ENCODE measurements at places on chromosomes 12 and 14.

GRCh38 chr14:62691647-62692489 lies 353.4 kb downstream of the KCNH5 start:
- no peak for DNase-seq

- no peak for DNase-seq
Observed at GRCh38 chr12:17016116-17016864, 410.3 kb upstream of the LMO3 start.

GRCh38 chr12:93706824-93707223 lies 29.6 kb downstream of the CRADD start:
- no peak for DNase-seq

DNA sequence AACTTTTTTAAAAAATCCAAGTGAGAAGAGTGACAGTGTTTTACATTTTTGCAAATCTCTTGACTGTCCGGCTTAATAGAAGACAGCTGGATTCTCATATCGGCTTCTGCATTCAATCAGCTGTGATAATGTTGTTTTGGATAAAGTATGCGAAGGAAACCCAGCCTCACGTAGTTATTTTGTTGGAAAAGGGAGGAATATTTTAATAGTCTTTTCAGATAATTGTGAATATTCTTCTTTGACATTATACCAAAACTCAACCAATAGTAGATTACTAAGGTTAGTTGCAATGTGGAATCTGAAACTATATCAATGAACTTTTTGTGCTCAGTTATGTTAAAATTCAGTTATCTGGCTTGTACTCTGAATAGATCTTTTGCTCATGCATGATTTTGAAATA lies 276.5 kb downstream of the ZFP36L1 start:
- no peak for DNase-seq

DNA sequence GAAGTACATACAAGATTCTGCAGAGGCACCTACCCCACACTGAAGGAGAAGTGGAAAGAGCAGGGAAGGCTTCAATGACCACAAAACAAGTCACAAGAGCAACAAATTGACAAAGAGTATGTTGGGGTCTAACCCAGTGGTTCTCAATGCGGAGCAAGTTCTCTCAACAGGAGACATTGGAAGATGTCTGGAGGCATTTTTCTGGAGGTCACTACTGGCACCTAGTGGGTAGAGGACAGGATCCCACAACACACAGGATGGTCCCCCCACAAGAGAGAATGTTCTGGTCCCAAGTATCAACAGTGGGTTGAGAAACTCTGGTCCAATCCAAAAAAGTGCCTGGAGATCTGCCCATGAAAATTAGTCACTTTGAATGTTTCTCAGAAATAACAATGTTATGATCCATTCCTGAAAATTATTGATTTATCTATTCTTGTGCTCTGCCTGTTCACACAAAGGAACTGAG lies 3.4 kb downstream of the SSH1 start:
- DNase-seq: no peak

DNA sequence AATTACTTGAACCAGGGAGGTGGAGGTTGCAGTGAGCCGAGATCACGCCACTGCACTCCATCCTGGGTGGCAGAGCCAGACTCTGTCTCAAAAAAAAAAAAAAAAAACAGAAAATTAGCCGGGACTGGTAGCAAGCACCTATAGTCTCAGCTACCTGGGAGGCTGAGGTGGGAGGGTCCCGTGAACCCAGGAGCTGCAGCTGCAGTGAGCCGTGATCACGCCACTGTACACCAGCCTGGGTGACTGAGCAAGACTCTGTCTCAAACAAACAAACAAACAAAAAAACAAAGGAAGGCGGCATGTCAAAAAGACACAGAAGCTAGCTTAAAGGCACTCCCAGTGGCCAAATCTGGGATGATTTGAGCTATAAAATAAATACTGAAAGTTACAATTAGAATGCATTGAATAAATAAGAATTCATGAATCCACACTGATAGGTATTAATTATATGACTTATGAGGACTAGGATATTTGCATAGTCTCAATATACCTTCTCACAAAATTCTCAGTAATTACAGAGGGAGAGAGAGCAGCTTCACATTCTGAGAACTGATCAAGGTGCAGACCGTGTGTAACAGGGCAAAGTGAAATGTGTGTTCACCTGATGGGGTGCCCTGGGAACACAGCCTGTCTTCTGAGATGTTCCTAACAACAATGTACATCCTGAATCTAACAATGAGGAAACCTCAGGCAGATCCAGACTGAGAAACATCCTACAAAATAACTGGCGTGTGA lies 42.7 kb upstream of the GPR132 start:
- no peak for DNase-seq

GRCh38 chr14:81589381-81590065 lies 55.9 kb upstream of the SEL1L start:
- no peak for DNase-seq

DNA sequence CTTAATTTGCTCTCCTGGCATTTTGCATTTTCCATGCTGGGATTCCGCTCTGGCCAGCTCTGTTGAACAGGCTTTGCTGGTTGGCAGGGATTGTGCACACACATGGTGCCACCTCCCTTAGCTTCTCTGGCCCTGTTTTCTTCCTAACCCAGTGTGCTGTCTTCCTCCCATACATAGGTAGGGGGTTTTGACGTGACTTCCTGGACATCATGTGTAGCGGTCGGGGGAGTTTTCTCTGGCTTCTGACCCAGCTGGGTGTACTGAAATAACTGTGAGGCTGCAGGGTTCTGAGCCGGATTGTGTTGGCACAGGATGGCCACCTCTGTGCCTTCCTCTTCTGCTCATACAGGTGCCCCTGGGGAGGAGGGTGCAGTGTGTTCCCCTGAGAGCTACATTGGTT lies 25.7 kb downstream of the C14orf132 start:
- DNase-seq: no peak

DNA sequence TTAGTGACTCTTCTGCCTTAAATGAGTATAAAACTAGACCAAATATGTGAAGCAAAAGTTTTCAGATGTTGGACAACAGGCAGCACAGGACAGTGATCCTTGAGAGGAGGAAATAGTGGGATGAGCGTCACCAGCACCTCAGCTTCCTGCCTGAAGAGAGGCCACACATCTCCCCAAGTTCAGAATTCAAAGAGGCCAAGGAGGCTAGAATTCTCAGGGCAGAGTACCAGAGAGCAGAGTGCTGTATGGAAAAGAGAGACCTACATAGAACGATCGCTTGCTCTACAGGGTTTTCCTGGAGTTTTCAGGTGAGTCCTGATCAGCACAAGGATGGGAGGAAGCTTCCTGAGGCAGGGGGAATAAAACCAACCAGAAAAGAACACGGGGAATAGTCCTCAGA lies 107.0 kb downstream of the PTPRR start:
- DNase-seq: no peak

DNA sequence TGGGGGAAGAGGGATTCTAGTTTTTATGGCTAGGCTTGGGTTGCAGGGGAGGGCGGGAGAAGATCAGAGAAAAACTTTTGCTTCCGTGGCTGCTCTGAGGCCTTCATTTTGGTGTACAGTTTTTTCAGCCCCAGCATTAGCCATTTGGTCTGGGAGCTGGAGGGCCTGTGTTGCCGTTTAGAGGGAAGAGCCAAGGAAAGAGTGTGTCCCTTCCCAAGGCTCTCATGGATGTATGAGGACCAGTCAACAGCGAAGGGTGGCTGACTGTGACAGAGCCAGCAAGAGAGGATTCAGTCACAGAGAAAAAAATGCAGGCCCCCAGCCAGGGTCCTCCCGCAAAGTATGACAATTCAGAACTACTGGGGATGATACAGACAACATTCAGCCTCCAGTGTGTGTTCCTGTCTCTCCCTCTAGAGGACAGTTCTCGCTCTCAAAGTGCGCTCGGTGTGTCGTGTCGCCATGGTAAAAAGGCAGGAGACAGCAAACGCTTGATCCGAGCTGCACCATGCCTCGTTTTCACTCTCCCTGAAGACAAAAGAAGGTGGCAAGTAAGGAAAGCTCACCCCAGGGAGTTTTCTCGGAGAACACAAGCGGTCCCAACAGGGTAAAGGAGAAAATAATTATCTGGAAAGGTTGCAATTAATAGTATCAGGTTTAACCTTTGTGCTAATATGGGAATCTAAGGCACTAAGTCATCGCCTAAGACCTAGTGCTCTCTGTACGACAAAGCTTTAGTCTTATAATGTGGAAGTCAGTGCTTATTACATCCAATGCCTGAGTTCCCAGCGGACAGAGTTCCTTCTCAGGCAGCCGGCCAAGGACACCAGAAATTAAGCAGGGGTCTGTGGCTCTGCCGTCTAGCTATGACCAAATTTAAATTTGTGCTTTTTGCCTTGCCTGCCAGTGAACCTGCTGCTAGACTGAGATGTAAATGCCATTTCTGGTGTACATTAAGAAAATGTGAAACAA lies 157.3 kb upstream of the PLXNC1 start:
- DNase-seq: peak; percentile 43

DNA sequence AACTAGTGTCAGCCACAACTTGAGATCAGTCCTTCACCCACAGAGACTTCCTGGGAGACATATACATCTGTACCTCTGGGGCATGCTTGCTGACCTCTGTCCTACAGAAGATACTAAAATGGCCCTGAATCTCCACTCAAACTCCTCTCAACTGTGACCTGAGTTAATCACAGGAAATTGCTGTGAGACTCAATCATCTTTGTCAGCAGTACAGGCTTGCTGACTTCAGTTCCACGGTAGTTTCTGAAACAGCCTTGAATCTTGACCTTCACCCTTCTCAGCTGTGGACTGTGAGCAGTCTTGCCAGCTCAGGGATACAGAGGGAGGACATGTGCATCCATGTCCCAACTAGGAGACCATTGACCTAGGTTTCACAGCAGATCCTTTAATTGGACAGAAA lies 1.4 kb upstream of the KLRC1 start:
- no peak for DNase-seq

DNA sequence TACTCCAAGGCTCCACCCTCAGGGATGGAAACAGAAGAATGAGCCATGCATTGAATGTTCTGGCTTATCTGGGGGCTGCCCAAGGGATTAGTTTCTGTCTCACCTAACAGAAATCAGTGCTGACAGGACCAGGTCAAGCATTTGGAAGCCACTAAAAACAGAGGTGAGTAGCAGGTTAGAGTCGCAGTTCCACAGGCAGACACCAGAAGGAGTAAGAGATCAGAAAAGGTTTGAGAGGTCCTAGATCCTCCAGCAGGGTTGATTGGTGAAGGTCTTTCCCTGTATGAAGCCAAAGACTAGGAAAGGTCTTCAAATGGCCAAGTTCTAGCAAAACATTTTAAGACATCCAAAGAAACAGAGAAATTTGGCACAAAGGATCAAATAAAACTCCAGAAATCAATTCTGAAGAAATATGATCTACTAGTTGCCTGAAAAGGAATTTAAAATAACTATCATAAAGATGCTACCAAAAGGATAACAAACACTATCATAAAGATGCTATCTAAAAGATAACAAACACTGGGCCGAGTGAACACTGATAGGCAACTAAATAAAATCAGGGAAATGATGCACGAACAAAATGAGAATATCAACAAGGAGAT lies 19.5 kb upstream of the TTC9 start:
- DNase-seq: peak; percentile 36

- no peak for DNase-seq
Observed at GRCh38 chr14:24565766-24566165, 10.3 kb downstream of the CTSG start.

GRCh38 chr14:103524002-103524935 lies 1.6 kb upstream of the CKB start:
- DNase-seq: no peak

- no peak for DNase-seq
Observed at GRCh38 chr14:102218688-102219087, 79.0 kb downstream of the WDR20 start.

DNA sequence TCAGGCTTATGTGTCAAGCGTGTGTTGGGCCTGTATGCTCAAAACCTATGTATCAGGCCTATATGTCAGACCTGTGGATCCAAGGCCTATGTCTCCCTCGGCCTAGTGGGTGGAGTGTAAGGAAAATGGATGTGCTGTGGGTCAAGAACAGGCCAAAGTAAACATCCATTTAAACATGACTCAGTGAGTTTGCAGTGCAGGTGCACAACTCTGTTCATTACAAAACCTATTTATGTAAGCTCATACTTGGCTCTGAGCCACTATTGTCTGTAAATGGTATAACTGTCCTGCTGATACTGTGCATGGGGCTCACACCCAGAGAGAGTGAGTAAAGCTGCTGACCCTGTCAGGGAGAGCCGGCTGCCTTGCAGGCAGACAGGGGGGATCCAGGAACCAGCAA lies 249.7 kb upstream of the AVPR1A start:
- DNase-seq: no peak

- no peak for DNase-seq
Observed at GRCh38 chr12:96117460-96117859, 76.7 kb upstream of the ELK3 start.

DNA sequence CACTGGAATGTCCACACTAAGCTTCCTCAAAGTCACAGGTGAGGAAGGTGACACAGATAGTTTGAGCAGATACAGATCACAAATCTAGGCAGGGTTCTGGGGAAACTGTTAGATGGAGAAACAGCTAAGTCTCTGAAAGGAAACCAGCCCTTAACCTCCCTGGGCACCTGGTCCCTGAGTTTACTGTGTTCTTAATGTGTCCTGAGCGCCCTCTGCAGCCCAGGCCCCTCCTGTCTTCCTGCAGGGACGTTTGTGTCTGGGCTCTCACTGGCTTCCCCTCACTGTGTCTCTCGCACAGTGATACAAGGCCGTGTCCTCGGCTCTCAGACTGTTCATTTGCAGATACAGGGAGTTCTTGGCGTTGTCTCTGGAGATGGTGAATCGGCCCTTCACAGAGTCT lies 684.3 kb downstream of the TMEM121 start:
- DNase-seq: no peak

GRCh38 chr12:105420046-105420445 lies 89.6 kb downstream of the C12orf75 start:
- no peak for DNase-seq

GRCh38 chr12:111283521-111283920 lies 85.4 kb downstream of the PHETA1 start:
- DNase-seq: no peak

DNA sequence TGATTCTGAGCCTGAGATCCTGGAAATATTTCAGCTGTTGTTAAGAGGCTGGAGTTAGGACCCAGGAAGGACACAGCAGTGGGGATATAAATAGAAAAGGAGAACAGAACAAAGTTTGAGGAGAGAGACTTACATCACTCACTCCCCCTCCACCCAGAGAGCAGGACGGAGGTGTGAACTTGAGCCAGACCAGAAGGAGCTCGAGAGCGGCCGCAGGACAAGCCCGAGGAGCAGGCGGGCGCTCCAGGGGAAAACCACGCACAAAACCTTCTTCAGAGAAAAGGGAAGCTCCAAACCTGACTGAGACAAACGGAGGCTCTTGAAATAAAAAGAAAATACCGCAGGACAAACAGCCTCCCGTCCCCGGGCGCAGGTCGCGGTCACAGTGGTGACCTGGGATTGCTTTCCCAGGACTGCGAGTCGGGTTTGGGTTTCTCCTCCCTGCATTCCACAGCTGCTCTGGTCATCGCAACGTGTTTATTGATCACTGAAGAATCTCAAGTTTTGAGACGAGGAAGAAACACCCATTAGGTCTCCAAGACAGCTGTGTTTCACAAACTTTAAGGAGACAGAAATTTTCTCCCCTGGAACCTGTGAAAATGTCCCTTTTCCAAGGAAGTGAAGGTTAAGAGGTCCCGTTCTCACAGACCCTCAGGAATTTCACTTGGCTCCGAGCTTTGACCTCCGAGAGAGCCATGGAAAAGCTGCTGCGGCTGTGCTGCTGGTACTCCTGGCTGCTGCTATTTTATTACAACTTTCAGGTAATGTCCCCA lies at the start of gene ADGRD1:
Gene ADGRD1 (plus strand): TSS at position 137 of the 773 bp plus-strand sequence. CDS start 559 bp downstream, at position 696.
- no peak for DNase-seq

All from neuronal stem cell (in vitro differentiated cells).